ENCODE measurements at places on chromosomes 4 and X. TPM values are rescaled to one million over a fixed set of nuclear protein-coding genes. Genes with fewer than 3 reads are reported as not detected.

DNA sequence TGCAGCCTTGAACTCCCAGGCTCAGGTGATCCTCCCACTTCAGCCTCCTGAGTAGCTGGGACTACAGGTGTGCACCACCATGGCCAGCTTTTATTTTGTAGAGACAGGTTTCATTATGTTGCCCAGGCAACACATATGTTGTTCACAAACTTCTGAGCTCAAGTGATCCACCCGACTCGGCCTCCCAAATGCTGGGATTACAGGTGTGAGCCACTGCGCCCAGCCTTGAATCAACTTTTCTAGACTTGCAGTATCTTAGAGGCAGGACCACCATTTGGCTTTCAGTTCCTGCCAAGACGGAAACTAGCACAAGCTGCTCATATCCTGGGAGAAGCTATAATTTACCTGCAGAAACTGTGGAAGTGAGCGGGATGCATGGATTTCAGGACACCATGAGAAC lies 19.9 kb downstream of the NAT8L start:
- DNase-seq: no peak

- peak; percentile 25 for DNase-seq
These were observed 4.0 kb upstream of the PCDH7 start for GRCh38 chr4:30716158-30716557.

DNA sequence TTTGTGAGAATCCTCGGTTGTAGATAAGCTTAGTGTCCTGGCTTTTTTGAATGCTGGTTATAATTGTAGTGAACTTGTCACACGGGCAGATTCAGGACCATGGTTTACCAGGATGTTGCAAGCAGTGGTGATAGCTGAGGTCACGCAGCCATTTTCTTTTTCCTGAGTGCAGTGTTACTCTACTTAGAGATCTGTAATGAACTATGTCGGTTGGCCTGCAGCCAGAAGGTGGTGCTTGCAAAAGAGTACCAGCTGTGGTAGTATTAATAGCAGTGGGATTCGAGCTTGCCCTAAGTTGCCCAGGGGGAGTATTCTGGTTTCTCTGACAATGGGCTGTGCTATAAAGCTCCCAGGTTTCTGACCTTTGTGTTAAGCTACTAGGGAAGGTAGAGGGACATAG lies 368.9 kb downstream of the SLITRK2 start:
- no peak for DNase-seq

DNA sequence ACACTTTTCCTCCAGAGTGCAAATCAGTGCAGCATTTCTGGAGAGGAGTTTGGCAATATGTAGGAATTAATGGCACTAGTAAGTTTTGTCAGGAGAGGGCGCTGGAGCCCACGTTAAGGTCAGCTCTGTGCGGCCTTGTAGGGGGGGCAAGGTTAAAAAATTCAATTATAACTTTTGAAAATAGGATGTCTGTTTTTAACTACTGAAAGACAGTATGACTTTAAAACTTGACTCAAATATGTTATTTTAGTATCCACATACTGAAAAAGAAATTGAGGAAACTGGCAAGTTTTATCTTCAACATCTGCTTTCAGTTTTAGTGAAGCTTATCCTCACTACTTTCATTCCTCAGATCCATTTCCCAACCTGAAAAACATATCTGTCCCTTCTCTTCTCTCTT lies 30.9 kb upstream of the HSD17B13 start:
- DNase-seq: peak; percentile 19

DNA sequence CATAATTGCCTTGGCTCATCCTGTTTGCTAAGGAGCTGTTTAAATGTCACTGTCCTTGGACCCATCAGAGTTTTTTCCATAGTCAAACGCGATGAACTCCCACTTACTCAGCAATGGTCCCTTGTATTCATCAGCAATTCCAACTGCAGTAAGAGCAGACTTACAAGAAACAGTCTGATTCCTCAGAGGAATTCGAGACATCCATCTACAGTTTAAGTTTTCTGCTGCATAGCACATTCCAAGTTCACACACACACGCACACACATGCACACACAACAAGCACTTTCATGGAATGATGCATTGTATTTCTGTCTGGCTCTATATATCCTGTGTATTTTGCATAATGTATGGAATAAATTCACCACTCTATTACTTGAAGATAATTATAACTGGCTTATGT lies 32.7 kb upstream of the TMEM150C start:
- no peak for DNase-seq

GRCh38 chr4:160373911-160374310 lies 1271.0 kb downstream of the RAPGEF2 start:
- no peak for DNase-seq

DNA sequence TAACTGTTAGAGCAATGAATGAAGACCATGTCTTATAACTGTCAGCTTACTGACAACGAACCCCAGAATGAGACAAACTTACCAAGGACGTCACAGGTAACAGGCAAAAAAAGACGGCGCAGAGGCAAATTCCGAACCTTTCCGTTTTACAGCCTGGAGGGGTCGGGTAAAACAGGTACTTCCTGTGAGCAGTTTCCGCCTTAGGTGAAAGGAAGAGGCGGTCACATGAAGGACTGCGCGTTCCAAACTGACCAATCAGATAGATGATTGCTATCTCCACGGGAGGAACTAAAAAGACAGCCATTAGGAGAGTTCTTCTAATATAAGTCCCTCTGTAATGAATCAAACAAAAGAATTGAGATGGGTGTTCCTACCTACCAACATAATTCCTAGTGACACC lies at the start of gene COX7B2:
Gene COX7B2, minus strand, starts transcription at position 168 of the 400 bp plus-strand sequence. CDS start 174,053 bp downstream, outside the sequence.
- DNase-seq: no peak

- DNase-seq: peak; percentile 93
These were observed 28.1 kb downstream of the FGF2 start for GRCh38 chr4:122854447-122855352.

The ANTXR2 gene
- 94.7 TPM for polyA plus RNA-seq
